NCI-H774 (cell line): ENCODE measurements at places on chromosomes 5 and 9.

- DNase-seq, result no peak
Measured at GRCh38 chr5:116637149-116637740, 62.6 kb upstream of the SEMA6A start.

GRCh38 chr5:162096448-162096847 lies 28.9 kb downstream of the GABRG2 start:
- DNase-seq, result no peak

DNA sequence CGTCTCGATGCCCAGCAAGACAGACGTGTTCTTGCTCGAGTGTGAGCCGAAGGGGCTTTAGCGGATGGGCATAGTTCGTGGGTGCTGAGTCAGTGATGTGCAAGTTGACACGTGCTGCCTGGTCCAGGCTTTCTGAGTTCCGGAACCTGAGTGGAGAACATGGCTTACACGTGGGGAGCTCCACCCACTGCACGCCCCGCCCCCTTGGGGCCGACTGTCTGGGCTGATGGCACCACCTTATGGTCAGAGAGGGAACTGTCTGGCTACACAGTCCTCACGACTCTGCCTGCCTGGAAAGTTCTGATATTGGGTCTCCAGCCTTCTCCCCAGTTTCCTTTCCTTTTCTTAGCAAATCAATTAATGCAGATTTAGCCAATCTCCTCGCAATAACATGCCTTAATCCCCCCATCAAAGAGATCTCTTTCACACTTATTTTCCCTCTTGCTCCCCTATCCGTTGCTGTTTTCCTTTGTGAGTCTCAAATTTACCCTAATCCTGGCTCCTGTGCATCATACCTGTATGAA lies 3.8 kb upstream of the STC2 start:
- DNase-seq, result peak; percentile 37

DNA sequence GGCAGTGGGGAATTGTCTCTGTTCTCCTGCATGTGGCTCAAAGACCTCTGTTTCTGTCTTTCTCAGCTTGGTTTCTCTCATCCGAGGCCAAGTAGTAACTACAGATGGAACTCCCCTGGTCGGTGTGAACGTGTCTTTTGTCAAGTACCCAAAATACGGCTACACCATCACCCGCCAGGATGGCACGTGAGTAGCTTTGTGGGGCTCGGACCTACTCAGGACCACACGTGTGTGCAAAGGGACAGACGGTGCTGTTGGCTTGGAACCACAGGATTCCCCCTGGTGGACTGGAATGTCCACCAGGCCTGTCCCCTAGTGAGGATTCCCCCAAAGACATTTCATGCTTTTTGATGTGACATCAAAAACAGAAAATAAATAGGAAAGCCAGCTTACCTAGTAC lies 96.3 kb upstream of the WWC1 start:
- no peak for DNase-seq

- DNase-seq, result no peak
Measured at GRCh38 chr5:178996156-178996555, 1.0 kb upstream of the GRM6 start.

DNA sequence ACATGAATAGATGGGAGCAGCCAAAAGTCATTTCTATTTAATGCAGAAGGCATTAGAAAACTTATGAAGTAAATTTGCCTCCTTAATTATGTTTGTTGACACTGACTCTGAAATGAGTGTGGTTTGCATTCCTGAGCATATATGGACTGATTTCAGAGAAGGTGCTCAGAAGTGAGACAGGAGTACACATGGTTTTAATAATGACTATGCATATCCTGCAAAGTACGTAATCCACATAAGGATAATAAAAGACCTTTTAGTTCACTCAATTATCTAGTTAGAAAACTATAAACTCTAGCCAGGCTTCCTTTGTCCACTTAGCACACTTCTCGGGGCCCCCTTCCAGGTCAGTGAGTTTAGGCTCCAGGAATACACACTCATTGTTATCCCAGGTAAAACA lies 75.7 kb upstream of the SNX2 start:
- no peak for DNase-seq
